Stimulated activated CD8-positive, alpha-beta memory T cell treated with anti-CD3 and anti-CD28 coated beads, Interleukin-4, amount 100 ng/mL, for 4 hours (primary cell): ENCODE measurements at places on chromosomes 6 and 20.

DNA sequence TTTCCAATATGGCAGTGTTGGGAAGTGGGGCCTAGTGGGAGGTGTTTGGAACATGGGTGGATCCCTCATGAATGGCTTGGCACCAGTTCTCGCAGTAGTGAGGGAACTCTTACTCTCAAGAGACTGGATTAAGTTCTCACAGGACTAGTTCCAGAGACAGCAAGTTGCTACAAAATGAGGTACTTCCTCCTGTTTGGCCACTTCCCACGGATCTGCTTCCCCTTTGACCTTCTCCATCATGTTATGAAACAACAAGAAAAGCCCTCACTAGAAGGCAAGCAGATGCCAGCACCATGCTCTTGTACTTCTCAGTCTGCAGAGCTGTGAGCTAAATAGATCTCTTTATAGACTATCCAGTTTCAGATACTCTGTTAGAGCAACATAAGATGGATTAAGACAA is 3.1 kb downstream of the RSPH3 start:
- DNase-seq, result no peak

GRCh38 chr20:45229264-45230056 is 8.3 kb downstream of the SEMG2 start:
- no peak for DNase-seq

DNA sequence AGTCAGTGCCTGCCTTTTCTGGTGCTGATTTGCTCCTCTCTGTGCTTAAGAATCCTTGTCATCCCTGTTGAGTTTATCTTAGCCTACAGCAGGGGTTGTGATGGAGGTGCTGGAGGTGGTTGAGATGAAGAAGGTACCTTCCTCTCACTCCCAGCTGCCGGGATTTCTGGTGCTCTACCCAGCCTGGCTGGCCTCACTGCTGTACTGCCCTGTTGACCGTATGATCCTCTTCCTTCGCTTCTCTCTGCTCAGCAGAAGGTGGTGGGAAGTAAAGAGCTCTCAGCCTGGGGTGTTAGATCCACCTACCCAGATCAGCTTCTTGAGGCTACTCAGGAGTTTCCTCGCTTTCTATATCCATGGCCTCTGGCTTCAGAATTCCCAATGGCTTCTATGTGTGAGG is 101.0 kb upstream of the NXT1 start:
- no peak for DNase-seq

GRCh38 chr20:49766979-49767521 is 45.6 kb upstream of the SLC9A8 start:
- DNase-seq, result no peak

GRCh38 chr6:17886891-17887290 is 100.5 kb downstream of the KIF13A start:
- no peak for DNase-seq

DNA sequence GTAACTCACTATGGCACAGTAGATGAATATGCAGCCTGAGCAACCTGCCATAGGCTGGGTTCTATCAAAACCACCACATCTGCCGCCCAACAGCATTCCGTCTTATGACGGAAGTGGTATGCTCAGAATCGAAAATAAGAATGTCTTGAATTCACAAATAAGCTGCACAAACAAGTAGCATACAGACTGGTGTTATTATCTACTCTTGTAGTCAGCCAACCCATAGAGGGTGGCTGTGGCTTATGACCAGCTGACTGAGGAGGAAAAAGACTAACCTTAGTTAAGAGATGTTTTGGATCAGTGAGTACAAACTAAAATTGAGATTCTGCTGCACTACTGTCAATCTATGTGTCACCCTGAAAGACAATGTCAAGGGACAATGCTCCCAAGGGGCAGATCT is 1255.1 kb upstream of the EYS start:
- no peak for DNase-seq

GRCh38 chr6:11718031-11718430 is 60.6 kb downstream of the ADTRP start:
- DNase-seq, result no peak

DNA sequence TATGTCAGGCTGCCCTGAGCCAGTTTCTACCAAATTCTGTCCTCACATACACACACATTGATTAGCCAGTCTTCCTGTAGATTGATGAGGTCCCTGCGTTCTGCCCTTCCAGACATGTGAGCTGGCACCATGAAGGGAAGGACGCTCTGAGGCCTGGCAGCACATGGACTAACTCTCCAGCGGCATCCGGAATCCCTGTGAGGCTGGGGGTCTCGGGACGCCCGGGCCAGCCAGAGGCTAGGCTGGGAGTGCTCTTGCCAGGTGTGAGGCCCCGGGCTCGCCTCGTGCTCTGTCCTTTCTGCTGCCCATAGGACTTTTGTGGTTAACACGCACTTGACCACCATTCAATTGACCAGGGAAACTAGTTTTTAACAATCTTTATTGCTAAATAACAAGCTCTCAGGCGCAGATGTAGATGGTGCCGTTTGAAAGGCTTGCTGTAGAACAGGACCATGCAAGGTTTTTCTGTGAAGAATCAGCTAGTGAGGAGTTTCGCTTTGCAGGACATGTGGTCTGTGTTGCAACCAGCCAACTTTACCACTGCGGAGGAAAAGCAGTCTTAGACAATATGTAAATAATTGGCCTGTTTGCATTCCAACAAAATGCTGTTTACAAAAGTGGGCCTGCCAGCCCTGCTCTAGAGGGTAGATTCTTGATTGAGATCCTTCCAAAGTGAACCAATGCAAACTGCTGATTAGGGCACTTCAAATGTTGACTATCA is 29.3 kb downstream of the FOXF2 start:
- DNase-seq, result no peak

- DNase-seq, result no peak
Observed at GRCh38 chr6:10332111-10332510, 82.8 kb downstream of the TFAP2A start.

DNA sequence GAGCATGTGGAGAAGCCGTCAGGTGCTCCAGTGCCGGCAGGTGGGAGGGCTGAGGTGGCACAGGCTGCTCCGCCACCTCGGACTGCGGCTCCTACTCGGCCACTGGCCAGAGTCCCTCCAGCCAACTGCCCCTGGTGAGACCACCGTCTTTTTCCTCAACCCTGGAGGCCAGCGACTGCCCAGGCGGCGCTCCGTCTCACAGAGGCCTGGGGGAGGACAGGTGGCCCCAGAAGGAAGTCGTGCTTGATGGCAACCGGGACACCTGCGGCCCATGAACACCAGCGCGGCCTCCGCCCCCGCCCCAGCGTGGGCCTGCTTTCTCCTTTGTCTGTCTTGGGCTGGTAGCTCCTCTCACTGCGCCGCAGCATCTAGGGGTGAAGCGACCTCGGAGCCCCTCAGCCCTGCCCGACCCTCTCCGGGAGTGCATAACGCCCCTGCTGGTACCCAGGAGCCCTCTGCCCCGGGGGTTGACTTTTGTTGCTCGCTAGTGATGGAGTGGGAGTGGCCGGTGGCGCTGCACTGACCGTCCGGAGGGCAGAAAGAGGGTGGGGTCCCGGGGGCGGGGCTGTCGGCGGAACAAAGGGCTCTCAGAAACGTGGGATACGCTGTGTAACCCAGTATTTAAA is 706 bp upstream of the TUBB2B start:
- DNase-seq, result no peak

- no peak for DNase-seq
Observed at GRCh38 chr6:92545861-92546260, 873.5 kb downstream of the EPHA7 start.

DNA sequence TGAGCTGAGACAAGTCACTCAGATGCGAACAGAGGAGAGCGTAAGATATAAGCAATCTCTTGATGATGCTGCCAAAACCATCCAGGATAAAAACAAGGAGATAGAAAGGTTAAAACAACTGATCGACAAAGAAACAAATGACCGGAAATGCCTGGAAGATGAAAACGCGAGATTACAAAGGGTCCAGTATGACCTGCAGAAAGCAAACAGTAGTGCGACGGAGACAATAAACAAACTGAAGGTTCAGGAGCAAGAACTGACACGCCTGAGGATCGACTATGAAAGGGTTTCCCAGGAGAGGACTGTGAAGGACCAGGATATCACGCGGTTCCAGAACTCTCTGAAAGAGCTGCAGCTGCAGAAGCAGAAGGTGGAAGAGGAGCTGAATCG is 9.5 kb upstream of the SNRNP48 start:
- no peak for DNase-seq

DNA sequence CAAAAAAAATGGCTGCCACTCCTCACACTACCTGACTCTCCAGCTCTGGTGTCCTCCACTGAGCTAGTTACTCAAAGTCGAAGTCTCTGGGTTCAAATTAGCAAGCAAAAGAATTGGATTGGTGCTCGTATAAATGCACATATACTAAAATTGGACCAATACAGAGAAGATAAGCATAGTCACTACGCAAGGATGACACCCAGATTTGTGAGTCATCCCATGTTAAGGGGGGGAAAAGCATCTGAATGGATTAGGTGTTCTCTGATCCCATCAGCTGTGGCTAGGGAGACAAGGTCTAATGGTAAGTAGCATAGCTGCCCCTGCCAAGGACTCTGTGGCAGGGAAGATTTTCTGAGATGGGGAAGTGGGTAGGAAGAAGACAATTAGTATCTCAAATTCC is 18.3 kb upstream of the AMD1 start:
- no peak for DNase-seq

DNA sequence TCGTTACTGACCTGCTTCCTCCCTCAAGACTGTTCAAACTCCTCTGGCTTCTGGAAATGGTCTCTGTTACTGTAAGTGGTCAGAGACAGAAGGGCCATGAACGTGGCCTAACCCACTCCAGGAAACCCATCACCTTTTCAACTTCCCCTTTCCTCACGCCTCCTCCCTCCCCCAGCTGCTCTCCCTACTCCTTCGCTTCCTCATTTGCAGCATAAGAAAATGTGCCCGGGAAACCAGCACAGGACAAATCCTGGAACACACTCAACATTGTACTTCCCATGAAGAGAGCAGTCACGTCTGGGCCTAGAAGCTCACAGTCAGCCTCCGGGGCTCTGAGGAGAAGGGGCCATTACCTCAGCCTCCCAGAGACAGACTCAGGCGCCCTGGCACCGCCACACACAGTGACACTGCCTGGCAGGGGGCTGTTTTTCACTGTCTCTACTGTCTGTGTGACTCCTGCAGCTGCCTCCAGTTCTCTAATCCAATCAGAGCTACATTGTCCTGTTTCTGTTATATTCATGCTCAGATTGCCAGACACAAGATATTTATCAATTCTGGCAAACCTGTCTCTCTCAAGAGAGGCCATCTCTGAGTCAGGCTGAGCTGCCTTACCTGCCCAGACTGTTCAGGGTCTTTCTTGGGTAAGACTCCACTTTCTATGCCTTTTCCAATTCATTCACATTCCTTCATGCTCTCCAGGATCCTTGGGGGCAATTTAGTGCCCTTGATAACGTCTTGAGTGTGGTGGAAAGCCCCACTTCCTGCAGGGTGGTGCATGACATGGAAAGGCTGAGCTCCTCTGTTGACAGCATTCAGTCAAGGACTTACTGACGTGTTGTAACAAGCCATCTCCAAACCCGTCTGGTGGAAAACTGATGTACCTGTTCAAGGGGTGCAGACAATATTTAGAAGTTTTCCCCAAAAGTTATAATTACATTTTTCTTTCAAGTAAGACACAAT is 242.2 kb downstream of the HIVEP2 start:
- no peak for DNase-seq

GRCh38 chr6:3456395-3456897 is 404 bp downstream of the SLC22A23 start:
- no peak for DNase-seq

- no peak for DNase-seq
Observed at GRCh38 chr20:33679758-33680485, 5.7 kb upstream of the NECAB3 start.

DNA sequence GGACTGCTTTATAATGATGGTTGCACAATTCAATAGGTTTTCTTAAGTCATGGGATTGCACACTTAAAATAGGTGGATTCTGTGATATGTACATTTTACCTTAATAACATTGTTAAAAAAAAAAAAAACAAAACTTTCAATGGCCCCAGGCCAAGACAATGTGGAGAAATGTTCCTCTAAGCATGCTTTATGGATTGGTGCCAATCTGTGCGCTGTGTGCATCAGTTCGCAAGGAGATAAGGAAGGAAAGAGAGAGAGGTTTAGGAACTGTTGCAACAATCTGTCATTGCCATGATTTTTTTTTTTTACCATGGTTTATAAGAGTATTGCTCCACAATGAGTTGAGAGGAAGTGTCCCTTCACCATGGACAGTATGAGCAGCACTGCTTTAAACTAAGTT is 399.6 kb downstream of the PTPRT start:
- no peak for DNase-seq

- no peak for DNase-seq
Observed at GRCh38 chr6:408148-408547, 16.6 kb downstream of the IRF4 start.

DNA sequence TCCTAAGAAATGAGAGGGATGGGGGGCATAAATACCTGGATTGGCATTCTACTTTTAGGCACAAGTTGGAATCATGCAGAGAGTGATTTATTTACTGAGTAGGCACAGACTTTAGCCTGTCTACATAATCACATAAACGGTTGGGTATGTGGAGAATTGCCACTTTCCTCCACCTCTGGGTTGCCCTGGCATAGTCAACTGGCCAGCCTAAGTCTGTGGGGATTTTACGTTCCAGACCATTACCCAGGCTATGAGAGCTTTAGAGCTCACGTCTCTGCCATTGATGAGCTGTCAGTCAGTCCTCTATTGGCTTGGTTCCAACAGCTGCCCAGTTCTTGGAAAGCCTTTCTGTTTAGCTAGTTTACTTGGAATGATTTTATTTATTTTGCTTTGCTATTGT is 5.0 kb upstream of the BHLHE23 start:
- no peak for DNase-seq

- DNase-seq, result no peak
Observed at GRCh38 chr6:51559059-51559458, 528.4 kb downstream of the PKHD1 start.

GRCh38 chr6:46949632-46950280 is 28.0 kb upstream of the ADGRF5 start:
- DNase-seq, result no peak

- DNase-seq, result no peak
Observed at GRCh38 chr6:157615420-157615769, 207.7 kb upstream of the SNX9 start.

DNA sequence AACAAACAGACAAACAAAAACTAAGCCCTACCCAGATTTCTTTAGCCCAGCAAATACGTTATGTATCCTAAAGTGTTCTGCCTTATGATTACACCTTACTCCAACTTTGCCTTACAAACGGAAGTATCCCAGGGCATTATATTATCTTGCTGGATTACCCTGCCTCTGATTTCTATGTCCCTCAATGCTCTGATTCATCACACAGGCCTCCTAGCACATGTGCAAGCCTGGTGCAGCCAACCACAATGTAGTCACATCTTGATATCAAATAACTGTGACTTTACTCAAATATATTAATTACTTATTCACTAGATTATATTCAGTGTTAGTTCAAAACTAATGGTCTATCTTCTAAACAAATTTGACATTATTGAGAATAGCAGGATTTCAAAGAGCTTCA is 598.6 kb downstream of the TBC1D32 start:
- DNase-seq, result no peak

- no peak for DNase-seq
Observed at GRCh38 chr6:25334793-25335192, 55.6 kb downstream of the CARMIL1 start.
